Fibroblast of skin of right quadriceps (primary cell): ENCODE measurements at places on chromosomes 5 and 9.

DNA sequence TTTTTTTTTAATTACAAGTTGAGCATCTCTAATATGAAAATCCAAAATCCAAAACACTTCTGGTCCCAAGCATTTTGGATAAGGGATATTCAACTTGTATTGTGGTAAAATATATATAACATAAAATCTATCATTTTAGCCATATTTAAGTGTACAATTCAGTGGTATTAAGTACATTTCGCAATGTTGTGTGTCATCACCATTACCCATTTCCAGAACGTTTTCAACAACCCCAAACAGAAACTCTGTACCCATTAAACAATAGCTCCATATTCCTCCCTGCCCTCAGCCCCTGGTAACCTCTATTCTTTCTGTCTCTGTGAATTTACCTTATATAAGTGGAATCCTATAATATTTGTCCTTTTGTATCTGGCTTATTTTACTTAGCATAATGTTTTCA lies 24.9 kb downstream of the TICAM2 start:
- DNase-seq: no peak

GRCh38 chr9:136004712-136005111 lies 43.5 kb upstream of the UBAC1 start:
- no peak for DNase-seq

DNA sequence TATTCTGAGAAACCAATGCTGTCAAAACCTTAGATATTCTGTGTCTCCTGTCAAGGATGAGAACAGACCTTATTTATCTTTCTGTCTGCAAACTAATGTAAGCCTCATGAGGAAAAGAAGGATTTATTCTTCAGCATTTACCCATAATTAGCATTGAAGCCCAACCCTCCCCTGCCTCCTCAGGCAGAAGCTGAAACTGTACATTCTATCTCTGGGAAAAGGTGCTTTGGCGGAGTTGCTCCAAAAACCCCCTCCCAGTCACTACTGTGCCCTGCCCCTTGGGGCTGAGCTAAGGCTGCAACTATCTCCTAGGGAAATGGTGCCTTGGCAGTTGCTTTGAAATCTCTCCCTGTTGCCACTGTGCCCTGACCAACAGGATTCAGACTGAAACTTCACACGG lies 106.2 kb upstream of the TLR4 start:
- DNase-seq: no peak

DNA sequence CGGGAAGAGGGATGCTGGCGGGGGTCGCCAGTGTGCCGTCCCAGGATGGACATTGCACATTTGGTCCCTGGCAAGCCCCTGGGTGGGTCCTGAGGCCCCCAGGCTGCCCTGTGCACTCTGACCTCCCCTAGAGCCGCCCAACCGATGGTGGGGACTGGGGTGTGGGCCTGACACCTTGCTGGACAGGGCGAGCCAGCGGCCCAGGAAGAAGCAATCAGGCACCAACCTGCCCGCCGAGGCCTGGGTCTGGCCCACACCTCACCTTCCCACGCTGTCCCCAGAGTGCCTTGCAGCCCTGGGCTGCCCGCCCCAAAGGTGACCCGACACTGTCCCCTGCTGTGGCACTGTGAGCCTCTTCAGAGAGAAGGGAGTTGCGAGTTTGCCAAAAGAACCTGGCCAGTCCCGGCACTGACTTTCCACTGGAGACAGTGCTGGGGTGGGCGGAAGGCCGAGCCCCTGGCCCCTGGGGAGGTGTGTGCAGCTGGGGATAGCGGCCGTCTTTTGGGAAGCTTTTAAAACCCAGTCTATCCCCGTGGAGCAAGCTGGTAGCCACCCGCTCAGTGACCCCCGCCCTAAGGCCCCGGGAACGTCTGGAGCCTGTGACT lies 12.0 kb upstream of the NRARP start:
- DNase-seq: no peak

DNA sequence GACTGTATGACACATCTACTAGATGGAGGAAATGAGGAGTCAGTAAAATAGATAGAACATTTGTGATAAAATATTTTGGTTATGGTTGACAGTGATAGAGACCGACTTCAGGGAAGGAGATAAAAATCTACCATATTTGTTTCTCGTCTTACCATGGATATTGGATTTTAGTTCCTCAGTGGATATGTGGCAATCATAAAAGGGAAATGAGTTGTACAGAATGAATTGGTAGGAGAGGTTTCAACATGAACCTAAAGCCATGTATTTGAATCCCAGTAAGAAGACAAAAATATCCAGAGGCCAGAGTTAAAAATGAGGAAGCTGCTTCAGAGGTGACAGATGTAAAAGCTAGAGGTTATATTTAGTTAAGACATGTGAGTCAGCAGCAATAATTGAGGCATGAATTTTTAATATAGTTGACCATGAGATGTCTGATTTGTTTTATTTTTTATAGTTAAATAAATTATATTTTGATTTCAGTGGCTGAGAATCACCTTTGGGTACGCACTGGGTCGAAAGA lies 480.4 kb upstream of the TUSC1 start:
- DNase-seq: no peak

DNA sequence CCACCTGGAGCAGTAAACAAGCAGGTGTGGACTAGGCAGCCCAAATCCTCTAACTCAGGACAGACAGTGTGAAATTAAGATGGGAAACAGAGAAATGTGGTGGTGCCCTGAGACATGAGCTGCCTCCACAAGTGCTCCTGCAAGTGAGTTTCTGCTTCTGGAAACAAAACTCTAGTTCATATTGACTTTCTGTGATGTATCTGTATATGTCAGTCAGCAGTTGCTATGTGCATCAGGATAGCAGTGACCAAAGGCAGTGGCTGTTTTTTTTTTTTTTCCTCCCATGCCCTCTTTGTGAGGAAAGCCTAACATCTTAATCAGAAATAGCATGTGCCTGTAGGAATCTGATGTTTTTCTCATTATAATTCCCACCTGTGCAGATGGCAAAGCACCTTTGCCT lies 318.4 kb upstream of the SEMA6A start:
- no peak for DNase-seq

DNA sequence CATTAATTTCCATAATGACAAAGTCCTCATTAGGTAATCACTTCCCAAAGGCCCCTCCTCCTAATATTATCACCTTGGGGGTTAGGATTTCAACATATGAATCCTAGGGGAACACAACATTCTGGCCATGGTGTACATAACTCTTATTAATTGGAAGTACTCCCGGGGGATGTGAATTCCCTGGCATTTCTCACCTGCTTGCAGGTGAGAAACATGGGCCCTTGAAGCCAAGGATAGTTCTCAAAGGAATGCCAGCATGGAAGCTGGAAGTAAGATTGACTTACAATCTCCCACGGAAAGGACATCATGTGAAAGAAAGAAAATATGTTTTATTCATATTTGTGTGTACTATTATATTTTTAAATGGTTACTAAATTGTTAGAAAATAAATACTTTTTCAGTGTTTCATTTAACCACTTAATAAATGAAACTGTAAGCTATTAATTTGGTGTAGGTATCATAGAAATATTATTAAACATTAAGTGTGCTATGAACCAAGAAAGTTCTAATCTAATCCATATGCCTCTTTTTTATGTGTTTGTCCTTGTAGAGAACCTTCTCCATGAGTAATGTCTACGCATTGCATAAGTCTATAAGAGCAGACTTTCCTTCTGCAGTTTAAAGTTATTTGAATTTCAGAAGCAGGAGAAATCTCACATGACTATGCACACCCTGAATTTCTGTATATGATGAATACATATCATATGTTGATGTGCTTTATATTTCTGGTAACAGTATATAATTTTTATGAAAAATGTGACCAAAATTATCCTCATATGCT lies 59.4 kb downstream of the ANXA1 start:
- DNase-seq: no peak

GRCh38 chr9:137798901-137799629 lies 78.5 kb upstream of the CACNA1B start:
- no peak for DNase-seq

DNA sequence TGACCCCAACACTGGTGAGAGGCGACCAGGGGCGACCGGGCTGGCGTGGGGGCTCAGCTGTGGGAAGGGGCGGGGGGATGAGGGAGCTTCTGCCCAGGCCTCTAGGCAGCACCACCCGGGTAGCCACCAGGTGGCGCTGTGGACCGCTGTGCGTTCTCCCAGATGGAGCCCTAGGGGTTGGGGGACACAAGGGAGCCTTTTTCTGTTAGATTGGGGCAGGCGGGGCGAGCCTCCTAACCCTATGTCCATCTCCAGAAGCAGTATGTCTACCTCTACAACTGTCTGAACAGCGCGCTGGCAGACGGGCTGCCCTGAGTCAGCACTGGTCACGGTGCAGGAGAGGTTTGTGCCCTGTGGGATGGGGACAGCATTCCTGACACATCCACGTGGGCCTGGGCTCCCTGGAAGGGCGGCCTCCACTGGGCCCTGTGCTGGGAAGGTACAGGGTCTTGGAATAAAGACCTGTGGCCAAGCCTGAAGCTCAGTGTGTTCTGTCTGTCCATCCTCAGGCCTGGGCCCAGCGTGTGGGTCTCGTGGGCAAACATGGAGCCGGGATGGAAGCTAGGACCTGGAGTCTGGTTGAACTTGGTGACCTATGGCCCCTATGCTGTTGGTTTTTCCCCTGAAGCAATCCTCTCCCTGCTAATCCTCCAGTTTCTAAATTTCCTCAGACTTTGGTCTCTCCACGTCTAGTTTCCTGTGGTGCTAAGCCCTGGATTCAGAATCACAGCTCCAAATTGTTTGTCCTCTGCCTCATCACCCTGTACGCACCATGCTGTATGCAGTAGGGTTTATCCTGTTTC lies 23.1 kb upstream of the SPTLC1 start:
- peak; percentile 50 for DNase-seq

- DNase-seq: no peak
Observed at GRCh38 chr9:130209422-130209821, 37.2 kb downstream of the NCS1 start.

GRCh38 chr5:116062352-116062751 lies 22.5 kb upstream of the COMMD10 start:
- no peak for DNase-seq

GRCh38 chr9:6926436-6926835 lies 168.7 kb downstream of the KDM4C start:
- DNase-seq: no peak

DNA sequence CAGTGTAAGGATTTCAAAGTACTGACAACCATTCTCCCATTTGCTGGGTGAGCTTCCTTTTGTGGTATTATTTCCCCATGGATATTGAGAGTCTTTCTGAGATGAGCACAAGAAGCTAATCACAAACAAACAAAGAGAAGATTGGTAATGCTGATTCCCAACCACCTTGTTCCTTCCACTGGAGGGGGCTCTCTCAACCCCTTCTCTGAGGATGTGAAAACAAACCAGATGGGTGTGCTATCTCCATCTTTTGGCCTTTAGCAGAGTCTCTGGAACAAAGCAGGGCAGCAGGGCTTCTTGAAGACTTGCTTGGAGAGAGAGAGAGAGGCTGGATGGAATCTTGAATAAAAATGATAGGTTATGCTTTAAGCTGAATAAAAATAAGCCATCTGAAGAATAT lies 576.7 kb upstream of the ZNF462 start:
- DNase-seq: peak; percentile 63

GRCh38 chr5:9168791-9169556 lies 376.9 kb downstream of the SEMA5A start:
- peak; percentile 25 for DNase-seq

GRCh38 chr5:74954919-74955318 lies 88.7 kb upstream of the FAM169A start:
- DNase-seq: peak; percentile 58

- DNase-seq: no peak
Observed at GRCh38 chr5:129844764-129845163, 59.5 kb upstream of the CHSY3 start.

DNA sequence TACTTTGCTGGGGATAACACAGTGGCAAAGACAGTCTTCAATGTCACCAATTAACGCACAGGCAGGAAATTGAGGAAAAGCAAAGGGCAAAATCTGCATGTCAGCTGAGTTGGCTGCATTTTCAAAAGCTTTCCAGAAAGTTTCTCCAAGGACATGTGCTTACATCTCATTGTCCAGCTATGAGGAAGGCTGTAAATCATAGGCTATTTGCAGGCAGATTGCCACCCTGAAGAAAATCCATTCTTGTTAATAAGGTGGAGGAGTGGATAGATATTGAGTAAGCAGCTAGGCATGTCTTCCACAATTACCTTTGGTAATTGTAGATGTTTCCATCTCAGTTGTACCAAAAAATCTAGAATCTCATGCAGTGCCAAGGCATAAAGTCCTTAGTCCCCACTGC lies 278.0 kb upstream of the NUDT12 start:
- DNase-seq: peak; percentile 52

DNA sequence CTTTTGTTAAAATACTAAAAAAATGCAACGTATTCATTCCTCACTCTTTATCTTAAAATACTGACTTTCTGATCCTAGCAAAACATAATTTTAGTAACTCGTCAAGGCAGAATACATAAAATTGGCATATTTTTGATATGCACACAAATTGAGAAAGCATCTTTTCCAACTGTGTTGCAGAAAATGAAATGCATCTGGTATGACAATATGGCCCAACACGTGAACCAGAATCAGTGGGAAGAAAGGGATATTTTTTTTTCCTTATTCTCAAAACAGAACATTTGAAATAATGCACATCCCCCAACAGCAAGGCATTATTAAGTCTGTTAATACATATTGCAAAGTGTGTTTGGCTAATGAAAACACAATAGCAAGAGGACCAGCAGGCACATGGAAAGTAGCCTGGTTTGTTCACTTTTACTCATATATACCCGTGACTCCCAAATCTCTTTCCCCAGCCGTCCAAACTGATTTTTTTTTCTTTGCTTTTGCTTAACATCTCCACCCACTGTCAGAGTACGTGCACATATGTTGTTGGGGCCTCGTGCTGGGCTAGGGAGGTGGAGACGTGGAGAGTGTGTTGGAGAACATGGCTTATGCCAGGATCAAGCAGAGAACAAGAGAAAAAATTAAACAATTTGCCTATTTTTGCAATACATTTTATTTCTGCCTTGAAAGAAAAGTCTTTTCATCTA lies 4.3 kb downstream of the MCTP1 start:
- no peak for DNase-seq

- peak; percentile 44 for DNase-seq
Observed at GRCh38 chr5:88889189-88890069, 6.4 kb upstream of the MEF2C start.

- peak; percentile 80 for DNase-seq
Observed at GRCh38 chr5:14816999-14817761, 54.4 kb downstream of the ANKH start.
